ENCODE measurements at places on chromosomes 13 and 19.

DNA sequence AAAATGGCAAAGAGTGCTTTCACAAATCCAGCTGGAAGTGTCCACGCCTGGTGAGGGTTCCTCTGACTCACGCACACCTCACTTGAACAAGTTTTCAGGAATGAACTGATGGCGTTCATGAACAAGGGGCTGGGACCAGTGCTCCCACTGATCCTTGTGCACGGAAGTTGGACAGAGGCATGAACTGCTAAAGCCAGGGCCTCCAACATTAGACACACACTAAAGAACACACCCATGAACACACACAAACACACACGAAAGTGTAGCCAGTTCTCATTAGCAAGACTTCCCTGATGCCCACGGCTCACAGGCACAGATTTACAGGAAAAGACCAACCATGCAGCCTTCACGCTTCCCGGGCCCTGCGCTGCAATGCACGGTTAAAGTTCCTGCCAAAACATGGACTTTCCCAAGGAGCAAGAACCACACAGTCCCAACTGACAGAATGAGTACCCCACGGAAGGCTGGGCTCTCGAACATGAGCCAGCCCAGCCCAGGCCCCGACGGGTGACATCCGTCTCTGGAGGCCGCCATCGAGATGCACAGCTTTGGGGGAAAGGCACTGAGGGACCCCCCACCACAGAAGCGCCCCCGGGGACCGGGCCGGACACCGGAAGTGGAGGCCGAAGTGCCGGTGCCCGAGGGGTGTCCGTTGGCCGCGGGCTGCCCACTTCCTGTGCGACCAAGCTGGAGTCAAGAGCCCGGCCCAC lies 808 bp downstream of the DNMT1 start:
- DNase-seq: no peak

- no peak for DNase-seq
Measured at GRCh38 chr13:49464085-49464484, 20.0 kb downstream of the SETDB2 start.

GRCh38 chr13:38401276-38401675 lies 51.6 kb downstream of the UFM1 start:
- DNase-seq: no peak

- no peak for DNase-seq
Measured at GRCh38 chr19:18710186-18710585, 26.7 kb downstream of the CRTC1 start.

DNA sequence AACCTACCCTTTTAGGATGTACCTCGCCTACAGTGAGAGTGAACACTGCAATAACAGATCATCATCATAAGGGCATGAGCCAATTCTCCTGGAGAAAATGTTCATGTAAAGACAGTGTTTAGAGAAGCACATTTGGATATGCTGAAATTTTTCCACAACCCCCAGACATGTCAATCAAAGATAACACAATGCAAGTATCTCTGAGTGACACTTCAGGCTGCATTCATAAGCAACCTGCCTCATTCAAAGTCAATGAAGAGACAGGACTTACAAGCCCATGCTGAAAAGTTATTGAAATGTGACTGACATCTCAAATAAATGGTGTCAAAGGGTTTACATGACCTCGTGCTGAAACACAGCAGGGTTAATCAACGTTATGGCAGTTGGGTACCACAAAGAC lies 102.0 kb downstream of the PCDH9 start:
- DNase-seq: no peak

GRCh38 chr13:47218611-47219010 lies 321.8 kb upstream of the HTR2A start:
- no peak for DNase-seq

GRCh38 chr19:46466536-46467196 lies 4.7 kb downstream of the PNMA8A start:
- DNase-seq: no peak

DNA sequence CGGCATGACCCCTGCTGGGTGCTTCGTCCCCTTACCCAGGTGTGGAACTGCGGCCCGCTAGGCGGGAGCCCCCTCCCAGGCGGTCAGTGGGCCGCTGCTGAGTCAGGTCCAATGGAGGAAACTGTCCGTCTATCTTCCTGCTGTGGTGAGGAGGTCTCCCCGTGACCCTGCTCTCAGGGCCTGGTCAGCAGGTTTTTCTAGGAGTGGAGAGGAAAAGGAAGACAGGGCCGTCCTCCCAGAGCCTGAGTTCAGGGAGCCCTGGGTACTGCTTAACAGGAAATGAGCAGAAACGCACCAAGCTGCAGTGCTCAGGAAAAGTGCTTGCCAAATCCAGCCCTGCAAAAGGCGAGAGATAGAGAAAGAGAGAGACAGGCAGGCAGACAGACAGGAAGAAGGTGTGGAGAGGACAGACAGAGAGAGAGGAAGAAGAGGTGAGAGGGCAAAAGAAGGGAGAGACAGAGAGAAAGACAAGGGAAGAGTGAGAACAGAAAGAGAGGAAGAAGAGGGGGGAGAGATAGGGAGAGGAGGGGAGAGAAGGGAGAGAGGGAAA lies 10.3 kb downstream of the SH3GL1 start:
- no peak for DNase-seq

DNA sequence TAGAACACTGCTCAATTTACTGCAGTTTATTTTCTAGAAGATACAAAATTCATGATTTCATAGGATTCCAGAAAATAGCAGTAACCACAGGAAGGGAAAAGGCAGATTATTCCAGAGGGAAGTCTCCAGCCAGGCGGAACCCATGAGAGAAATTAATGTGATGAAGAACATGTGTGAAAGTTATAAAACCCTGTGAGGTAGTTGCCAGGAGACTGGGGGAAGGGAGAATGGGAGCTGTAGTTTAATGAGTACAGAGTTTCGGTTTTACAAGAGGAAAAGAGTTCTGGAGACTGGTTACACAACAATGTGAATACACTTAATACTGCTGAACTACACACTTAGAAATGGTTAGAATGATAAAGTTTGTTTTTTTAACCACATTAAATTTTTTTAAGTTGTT lies 14.2 kb upstream of the PDX1 start:
- DNase-seq: no peak

DNA sequence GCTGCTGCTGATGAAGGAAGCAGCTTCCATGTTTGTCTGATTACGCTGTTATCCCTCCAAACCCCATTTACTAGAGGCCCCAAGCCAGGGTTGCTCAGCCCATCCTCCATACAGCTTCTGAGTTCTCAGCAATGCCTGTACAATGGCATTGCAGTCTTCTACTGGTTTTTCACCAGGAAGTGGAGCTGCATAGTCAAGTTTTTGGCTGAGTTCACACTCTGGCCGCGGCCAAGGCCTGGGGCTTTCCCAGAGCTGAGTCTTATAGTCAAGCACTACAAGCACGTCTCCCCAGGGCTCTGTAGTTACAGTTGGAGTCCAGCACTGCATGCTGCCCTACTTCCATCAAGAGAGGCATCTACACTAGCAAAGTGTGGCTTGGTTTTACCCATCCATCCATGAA lies 182.5 kb downstream of the POU4F1 start:
- DNase-seq: no peak
